Transverse colon (tissue), 4 donors: ENCODE measurements at places on chromosomes 6 and 20. TPM values are rescaled to one million over a fixed set of nuclear protein-coding genes. Genes with fewer than 3 reads are reported as not detected.

GNAS-AS1 gene
- not detected for total RNA-seq

DNA sequence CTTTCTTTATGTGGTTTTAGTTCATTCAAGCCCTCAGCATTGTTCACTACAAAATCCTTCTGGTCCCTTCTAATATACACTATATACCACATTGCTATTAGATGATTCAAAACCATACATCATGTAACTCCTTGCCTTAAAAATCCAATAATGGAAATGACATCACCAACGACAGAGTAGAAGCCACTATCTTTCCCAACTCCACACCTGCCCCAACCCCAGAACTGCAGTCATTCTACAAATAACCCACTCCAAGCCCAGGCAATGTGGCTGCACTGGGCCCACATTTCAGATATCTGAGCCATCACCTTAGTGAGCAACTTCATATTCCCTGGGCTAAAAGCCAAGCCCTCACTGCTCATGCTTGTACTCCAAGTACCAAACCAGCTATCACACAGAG lies 22.6 kb upstream of the RUNX2 start:
- no peaks in the 10 kb centered on the region for H3K27me3 ChIP-seq
- H3K36me3 ChIP-seq = no peaks in the 10 kb centered on the region
- DNase-seq = no peak
- H3K4me1 ChIP-seq = no peaks in the 10 kb centered on the region

GRCh38 chr6:144936764-144937163 lies 651.6 kb downstream of the UTRN start:
- no peaks in the 10 kb centered on the region for H3K4me1 ChIP-seq
- no peaks in the 10 kb centered on the region for H3K27me3 ChIP-seq
- DNase-seq = no peak
- no peak overlapping the region for H3K4me3 ChIP-seq

DNA sequence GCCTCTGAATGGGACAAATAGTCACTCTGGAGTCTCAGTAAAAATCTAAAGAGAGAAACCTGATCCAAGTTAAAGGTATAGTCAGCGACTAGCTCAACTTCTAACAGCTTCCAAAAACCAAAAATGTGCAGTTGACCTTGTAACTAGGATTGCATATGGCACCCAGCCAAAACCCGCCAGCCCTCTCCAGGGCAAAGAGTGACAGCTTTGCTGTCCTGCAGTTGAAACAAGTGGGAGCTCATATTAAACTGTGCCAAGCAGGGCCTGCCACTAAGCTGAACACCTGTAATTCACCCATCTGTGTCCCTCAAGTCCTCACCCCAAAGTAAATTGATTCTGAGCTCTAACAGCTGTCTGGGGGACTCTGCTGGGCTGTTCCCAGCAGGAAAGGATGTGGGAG lies 695.3 kb downstream of the MAFB start:
- H3K27ac ChIP-seq = no peak overlapping the region
- no peaks in the 10 kb centered on the region for H3K27me3 ChIP-seq
- no peaks in the 10 kb centered on the region for H3K4me1 ChIP-seq
- no peaks in the 10 kb centered on the region for H3K36me3 ChIP-seq
- no peak for DNase-seq

CD93 gene
- 6.3 TPM for total RNA-seq

- no peak overlapping the region for H3K27ac ChIP-seq
- no peak for DNase-seq
- no peak overlapping the region for H3K4me3 ChIP-seq
- H3K4me1 ChIP-seq = no peaks in the 10 kb centered on the region
- no peaks in the 10 kb centered on the region for H3K36me3 ChIP-seq
These were observed 141.1 kb downstream of the SYNDIG1 start for GRCh38 chr20:24610341-24611115.

OLIG3 gene
- not detected for total RNA-seq

GRCh38 chr6:55654445-55654844 lies 75.5 kb upstream of the HMGCLL1 start:
- no peaks in the 10 kb centered on the region for H3K27me3 ChIP-seq
- no peak overlapping the region for H3K27ac ChIP-seq
- DNase-seq = no peak
- no peak overlapping the region for H3K4me3 ChIP-seq

DNA sequence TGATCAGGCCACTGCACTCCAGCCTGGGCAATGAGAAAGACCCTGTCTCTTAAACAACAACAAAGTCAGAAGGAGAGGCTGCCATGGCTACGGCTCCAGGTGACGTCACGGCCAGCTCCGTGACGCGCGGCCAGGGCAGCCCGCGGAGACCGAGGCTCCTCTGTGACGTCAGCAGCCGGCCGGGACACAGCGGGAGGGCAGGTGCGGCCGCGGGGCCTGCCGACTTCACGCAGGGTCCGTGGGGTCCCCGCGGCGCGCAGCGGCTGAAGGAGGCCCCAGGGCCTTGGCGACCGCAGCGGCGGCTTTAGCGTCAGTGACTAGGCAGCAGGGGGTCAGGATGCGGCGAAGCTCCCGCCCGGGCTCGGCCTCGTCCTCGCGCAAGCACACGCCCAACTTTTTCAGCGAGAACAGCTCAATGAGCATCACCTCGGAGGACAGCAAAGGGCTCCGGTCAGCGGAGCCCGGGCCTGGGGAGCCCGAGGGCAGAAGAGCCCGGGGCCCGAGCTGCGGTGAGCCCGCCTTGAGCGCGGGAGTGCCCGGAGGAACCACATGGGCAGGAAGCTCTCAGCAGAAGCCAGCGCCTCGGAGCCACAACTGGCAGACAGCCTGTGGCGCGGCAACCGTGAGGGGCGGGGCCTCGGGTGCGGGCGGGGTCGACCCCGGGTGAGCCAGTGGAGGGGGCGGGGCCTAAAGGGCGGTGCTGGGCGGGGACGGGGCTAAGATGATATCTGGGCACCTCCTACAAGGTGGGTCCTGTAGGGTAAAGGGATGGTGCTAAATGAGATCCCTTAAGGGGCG lies at the start of gene SPAG4:
TSS of gene SPAG4 (plus strand) at position 163 of the 798 bp plus-strand sequence. CDS start at position 338, 175 bp downstream.
- no peaks in the 10 kb centered on the region for H3K27me3 ChIP-seq
- peak within 1 kb of the TSS; percentile 98 for H3K27ac ChIP-seq

ANKRD66 gene
- total RNA-seq = not detected

- no peaks in the 10 kb centered on the region for H3K4me1 ChIP-seq
- DNase-seq = no peak
- H3K4me3 ChIP-seq = no peak overlapping the region
These were observed 132.6 kb downstream of the PRL start for GRCh38 chr6:22164236-22164635.

NNAT gene
- 11.3 TPM for total RNA-seq

DNA sequence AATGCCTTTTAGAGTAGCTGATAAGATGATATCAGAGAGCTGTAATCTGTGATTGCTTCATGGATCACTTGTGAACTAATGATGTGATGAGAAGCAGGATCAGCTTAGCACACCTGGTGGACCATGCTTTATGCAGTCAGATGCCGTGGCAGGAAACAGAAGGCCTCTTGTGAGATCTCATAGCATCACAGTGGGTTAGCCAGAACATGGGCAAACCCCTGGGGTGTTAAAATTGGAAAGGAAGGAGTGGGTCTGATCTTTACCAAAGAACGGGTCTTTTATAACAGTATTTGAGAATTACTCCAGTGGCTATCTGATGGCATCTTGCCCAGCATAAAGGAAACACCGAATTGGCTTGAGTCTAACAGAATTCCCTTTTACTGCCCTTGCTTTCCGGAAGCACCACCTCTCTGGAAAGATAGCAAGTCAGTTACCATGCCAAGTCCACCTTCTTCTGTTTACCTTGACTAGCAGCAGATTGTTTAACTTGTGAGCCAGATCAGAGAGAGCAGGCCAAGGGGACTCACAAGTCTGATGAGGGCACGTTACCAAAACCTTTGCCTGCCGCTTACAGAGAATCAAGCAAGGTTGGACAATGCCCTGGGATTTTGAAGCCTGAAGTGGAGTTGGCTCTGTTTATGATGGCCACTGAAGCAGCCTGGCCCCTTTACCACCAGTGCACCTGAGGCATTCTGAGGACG lies 20.9 kb upstream of the SRF start:
- DNase-seq = peak; percentile 21
- H3K36me3 ChIP-seq = no peaks in the 10 kb centered on the region
- H3K4me3 ChIP-seq = no peak overlapping the region
- no peaks in the 10 kb centered on the region for H3K4me1 ChIP-seq
- H3K27ac ChIP-seq = no peak overlapping the region

C2 gene
- total RNA-seq = 7.6 TPM

DNA sequence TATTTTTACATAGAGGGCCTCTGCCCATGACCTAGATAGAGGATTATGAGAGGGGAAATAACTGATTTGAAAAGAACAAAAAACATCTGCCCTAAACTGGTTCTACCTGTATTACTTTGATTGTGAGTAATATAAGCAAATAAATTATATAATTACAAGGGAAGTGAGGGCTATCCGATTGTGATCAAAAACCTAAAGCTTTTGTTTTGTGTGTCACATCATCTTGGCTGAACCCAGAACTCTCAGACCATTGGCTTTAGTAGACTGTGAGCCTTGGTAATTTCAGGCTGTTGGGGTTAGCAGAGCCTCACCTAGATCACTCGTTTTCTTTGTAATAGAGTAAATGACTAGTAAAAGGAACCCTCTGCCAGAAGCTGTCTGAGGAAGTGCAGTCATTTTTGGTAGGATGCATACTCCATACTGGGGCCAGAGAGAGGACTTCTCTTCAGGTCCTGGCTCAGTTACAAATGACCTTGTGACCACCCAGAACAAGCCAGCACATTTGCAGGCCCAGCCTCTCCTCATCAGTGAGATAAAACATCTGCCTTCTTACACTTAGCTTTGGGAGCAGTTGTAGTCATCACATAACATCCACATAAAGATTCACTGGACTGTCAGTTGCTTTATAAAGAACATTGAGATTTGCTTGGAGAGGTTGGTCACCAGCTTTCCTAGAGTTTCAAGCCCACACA lies 13.5 kb downstream of the STK35 start:
- H3K4me1 ChIP-seq = peaks cover 20% of the 10 kb centered on the region
- H3K4me3 ChIP-seq = no peak overlapping the region
- peaks cover 12% of the 10 kb centered on the region for H3K36me3 ChIP-seq
- peak overlapping the region; percentile 50 for H3K27ac ChIP-seq

ZBP1 gene
- total RNA-seq = not detected

DNA sequence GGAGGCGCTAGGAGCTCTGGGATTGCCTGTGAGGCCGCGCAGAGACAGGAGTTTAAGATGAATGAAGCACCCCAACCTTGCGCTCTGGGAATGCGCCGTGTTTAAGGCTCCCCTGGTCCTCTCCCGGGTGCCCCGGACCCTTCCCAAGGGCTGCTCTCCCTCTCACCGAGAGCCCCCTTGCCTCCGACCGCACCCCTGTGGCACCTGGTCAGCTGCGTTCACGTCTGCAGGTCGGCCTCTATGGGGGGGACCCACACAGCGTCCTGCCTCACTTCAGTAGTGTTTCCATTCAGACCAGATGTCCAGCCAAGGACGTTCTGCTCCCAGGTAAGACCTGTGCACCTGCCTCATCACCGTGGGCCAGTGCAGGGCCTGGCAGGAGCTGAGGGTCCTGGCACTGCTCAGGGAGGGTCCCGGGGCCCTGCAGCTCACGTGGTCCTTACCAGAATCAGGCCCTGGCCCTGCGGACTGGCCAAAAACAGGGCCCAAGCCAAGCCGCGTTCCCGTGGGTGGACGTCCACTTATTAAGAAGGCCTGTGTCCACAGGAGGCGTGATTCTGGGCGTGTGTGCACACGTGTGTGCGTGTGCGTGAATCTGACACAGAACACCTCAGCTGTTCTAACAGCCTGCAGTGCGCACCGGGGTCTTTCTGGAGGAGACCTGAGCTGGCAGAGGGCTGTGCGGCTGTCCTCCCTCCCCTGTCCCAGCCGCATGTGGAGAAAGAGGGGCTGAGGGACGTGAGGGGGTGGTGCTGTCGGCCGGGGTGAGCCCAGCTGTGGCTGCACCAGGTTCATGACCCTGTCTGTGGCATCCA lies 79.9 kb upstream of the BHLHE23 start:
- H3K4me3 ChIP-seq = no peak overlapping the region
- H3K36me3 ChIP-seq = no peaks in the 10 kb centered on the region
- no peak for DNase-seq
- no peak overlapping the region for H3K27ac ChIP-seq
- no peaks in the 10 kb centered on the region for H3K4me1 ChIP-seq
- peaks cover 56% of the 10 kb centered on the region for H3K27me3 ChIP-seq

GRM1 gene
- total RNA-seq = not detected

- H3K4me3 ChIP-seq = peak overlapping the region; percentile 24
- H3K27ac ChIP-seq = peak overlapping the region; percentile 57
- no peak for DNase-seq
- no peaks in the 10 kb centered on the region for H3K36me3 ChIP-seq
These were observed 40.0 kb downstream of the SF3B5 start for GRCh38 chr6:144055121-144055931.

DNA sequence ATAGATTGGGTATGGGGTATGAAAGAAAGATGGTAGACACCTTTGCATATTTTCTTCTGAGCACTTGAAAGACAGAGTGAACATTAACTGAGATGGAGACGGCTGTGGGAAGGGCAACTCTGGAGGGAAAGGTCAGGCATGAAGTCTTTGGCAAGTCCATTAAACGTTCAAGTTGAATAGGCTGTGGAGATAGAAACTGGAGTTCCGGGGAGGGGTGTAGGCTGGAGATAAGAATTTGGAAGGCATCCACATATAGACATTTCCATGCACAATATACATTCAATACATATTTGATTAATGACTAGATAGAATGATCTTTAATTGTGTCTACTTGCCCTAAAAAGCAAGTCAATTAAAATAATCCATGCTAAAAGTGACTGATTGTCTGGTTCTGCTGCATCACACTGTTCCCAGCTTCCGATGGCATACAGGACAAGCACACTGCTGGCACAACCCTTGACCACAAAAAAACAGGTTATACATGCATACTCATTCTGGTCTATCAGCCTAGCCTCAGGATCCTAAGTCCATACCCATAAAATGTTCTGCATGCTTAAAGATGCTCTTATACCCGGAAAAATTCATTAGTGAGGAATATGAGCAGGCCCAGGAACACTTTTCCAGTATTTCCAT lies 1.9 kb upstream of the MYLK4 start:
- H3K4me3 ChIP-seq = no peak overlapping the region
- H3K4me1 ChIP-seq = peaks cover 8% of the 10 kb centered on the region
- H3K36me3 ChIP-seq = no peaks in the 10 kb centered on the region
- DNase-seq = no peak
- no peak overlapping the region for H3K27ac ChIP-seq
- H3K27me3 ChIP-seq = no peaks in the 10 kb centered on the region

ASIP gene
- not detected for total RNA-seq

DNA sequence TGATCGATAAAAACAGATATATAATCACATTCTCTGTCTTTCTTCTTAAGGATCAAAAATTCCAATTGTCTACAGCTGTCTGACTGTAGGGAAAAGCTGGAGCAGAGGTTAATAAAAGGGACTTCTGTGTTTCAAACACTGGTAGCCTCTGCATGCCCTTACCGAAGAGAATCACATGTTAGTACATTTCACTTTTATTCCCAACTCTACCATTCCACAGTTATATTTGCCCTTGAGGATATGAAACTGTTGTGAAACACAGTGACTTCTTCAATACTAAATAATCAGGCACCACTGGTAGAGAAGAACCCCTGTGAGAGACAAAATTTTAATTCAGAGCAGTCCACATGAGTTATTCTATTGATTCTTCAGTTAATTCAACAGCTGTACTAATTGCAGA lies 1187.3 kb upstream of the CITED2 start:
- no peak overlapping the region for H3K27ac ChIP-seq
- no peak for DNase-seq
- no peaks in the 10 kb centered on the region for H3K36me3 ChIP-seq
- no peaks in the 10 kb centered on the region for H3K27me3 ChIP-seq

PTCHD4 gene
- total RNA-seq = 0.16 TPM
